ENCODE measurements at places on chromosomes 2 and 18.

GRCh38 chr2:174874085-174874484 lies 109.8 kb upstream of the CHRNA1 start:
- DNase-seq, result no peak

GRCh38 chr2:14932285-14932684 lies 299.8 kb downstream of the LRATD1 start:
- no peak for DNase-seq

GRCh38 chr2:62826141-62826540 lies 120.6 kb downstream of the EHBP1 start:
- DNase-seq, result no peak

GRCh38 chr2:60699617-60700016 lies 56.5 kb upstream of the PAPOLG start:
- no peak for DNase-seq

- no peak for DNase-seq
Observed at GRCh38 chr2:99729104-99730025, 239.5 kb upstream of the REV1 start.

- DNase-seq, result no peak
Observed at GRCh38 chr2:55524884-55525437, 5.4 kb downstream of the CFAP36 start.

DNA sequence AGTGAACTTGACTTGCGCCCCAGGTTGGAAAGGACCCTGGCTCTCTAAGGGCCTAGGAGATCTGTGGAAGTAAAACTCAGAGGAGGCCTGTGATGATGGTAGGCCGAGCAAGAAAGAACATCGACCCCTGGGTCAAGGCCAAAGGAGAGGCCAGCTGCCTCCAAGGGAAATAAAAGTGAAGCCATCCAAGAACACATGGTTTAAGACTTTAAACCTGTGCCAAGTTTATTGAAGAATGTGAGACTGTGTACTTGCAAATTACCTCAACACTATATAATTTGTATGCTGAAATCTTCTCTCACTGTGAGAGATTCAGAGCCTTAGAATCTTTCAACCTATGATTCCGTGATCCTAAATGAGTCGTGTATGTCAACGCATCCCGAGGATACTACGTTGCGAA lies 40.7 kb upstream of the COBLL1 start:
- no peak for DNase-seq

DNA sequence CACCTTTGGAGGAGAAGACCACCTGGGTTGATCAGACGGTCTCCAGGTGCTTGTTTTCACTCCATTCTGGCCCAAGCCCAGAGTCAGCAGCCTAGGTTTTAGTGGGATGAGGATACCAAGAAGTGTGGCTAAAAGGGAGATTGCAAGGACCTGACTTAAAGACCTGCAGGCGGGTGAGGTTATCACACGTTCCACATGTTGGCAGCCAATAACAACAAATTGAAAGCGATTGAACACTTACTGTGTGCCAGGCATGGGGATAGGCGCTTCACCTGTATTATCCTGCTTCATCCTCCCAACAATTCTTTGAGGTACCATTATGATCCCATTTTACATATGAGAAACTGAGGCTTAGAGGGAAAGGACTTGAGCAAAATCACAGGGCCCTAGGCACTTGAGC lies 5.0 kb downstream of the ARL4C start:
- DNase-seq, result no peak

- DNase-seq, result no peak
Observed at GRCh38 chr2:207459990-207460757, 69.6 kb upstream of the CREB1 start.

- no peak for DNase-seq
Observed at GRCh38 chr2:102703748-102704147, 58.1 kb upstream of the TMEM182 start.

- DNase-seq, result no peak
Observed at GRCh38 chr18:70421471-70422390, 132.9 kb downstream of the SOCS6 start.

- DNase-seq, result no peak
Observed at GRCh38 chr18:32730620-32731091, 42.2 kb downstream of the KLHL14 start.

DNA sequence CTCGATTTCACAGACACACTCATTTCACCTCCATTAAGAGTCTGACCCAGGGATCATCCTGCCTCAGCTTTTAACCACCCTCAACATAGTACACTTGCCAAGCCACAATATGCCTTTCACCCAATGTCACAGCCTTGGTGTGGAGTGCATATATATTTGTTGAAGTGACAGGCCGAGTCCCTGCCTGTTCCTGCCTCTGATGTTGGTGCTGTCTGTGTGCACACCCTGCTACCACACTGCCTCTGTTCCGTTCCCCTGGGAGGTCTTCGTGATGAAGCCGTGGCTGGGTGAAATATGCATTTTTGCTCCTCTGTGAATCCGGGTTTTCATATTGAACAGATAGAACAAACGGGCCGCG lies 90.3 kb downstream of the RNF144A start:
- no peak for DNase-seq

DNA sequence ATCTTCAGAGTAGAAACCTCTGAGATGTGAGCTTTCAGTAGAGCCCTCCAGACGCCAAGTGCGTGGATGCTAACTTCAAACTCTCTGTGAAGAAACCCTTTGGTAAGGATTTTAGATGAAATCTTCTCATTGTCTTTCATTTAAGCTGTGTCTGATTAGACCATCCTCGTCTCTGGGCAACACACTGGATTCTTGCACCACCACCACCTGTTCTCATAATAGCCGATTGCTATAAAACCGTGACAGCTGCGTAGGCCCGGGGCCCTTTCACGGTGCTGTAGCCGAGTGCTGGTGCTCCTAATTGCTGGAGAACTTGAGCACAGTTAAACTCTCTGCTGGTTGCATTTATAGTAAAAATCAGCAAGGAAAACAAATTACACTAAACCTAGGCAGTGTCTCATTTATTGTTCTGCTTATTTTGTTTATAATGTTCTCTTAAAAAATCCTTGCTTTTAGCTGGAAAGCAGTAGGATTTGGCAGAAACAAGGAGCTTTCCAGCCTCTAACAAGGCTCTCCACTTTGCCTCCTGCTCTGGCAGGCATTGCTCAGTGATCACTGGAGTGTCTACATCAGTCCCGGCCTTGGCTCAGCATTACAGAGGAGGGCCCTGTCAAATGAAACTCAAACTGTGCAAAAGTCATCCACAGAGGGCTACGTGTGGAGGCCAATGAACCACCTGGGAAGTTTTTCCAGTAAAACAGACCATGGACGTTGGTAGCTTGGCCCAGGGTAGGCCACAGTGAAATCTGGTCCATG lies 40.9 kb upstream of the MBP start:
- DNase-seq, result no peak

- no peak for DNase-seq
Observed at GRCh38 chr2:222941510-222942032, 80.7 kb downstream of the ACSL3 start.

GRCh38 chr18:25052511-25052921 lies 299.4 kb downstream of the ZNF521 start:
- no peak for DNase-seq

DNA sequence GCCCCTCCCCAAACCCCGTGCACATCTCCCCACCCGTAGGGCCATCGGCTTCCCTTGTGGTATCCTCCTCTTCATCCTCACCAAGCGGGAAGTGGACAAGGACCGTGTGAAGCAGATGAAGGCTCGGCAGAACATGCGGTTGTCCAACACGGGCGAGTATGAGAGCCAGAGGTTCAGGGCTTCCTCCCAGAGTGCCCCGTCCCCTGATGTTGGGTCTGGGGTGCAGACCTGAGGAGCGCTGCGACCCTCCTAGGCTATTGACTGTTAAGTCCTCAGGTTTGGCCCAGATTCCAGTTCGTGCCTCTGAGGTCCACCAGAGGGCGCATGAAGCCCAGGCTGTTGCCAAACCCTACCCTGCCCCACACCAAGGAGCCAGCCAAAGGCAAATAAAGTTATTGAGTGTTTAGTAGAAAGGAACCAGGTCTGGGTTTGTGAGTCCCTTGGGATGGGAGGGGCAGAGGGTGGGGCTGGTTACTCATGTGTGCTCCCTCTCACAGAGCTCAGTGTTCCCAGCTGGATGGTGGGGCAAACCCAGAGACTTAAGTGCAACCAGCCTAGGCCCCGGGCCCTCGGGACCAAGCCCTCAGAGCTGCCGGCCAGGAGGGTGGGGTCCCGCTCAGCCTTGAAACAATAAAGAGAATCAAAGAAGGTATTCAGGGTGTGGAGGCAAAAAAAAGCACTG lies 2.4 kb downstream of the PNKD start:
- peak; percentile 57 for DNase-seq

DNA sequence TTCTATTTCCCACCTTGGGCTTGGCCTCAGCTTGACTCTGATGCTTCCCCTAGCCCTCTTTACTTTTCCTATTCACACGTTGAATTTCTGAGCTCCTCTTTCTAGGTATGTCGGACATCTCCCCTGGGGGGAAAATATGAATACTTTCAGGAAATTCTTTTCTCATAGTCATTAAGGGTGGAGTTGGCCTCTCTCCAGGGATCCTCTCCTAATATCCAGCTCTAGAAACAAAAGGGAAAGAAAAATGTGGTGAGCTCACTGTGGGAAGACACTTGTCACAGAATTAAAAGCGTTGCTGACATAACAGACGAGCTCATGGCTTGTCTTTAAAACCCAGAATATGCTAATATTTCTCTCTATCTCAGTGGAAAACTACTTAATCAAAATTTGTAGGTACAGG lies 132.7 kb upstream of the MEX3C start:
- no peak for DNase-seq

DNA sequence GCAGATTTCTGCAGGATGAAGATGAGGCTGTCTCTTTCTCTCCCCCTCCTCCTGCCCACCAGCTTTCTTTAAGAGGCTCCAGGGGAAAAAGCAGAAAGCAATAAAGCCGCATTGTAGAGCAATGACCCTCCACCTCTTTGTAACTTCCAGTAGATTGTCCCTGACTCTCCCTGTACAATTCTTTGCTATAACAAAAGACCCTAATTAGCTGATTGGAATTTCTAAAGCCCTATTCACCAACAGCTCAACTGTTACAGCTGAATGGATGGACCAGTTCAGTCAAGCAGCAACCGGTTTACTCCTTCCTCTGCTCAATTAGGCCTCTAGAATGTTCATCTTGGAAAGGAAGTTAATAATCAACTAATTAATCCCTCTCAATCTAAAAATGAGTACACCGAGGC lies 301.0 kb downstream of the STK39 start:
- DNase-seq, result no peak

DNA sequence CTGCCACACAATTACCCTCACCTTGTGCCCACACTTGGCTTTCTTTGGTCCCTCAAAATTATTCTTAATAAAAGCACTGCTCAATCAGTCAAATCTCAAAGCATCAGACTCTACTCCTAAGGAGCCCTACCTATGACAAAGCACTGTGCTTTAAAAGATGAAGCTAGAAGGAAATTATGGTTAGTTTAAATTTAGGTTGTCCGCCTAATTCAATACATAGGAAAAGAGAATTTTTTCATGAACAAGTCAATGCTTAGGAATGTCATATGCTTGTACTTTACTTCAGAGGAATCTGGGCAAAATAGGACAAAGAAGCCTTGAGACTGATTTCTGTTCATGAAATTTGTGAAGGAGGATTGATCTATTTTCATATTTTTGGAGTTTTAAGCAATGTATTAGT lies 726.4 kb upstream of the CDH2 start:
- DNase-seq, result no peak

GRCh38 chr2:113227290-113227689 lies 51.4 kb downstream of the PAX8 start:
- DNase-seq, result no peak

DNA sequence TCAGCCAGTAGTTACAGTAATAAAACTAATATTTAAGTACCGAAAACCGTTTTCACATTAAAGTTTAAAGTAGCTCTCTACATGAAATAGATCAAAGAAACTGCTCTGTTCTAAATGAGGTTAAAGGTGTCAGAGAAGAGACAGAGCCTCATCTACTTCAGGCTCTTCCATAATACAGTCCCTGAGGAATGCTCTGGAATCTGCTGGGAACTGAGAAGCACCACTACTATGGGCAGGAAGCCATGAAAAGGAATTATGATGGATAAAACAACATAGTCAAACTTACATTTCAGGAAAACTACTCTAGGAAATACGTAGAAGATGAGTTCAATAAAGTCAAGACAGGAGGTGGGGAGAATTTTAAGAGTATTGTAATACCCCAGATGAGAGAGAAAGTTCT lies 60.0 kb downstream of the ROCK1 start:
- no peak for DNase-seq

GRCh38 chr2:216447293-216447692 lies 35.0 kb downstream of the SMARCAL1 start:
- no peak for DNase-seq

DNA sequence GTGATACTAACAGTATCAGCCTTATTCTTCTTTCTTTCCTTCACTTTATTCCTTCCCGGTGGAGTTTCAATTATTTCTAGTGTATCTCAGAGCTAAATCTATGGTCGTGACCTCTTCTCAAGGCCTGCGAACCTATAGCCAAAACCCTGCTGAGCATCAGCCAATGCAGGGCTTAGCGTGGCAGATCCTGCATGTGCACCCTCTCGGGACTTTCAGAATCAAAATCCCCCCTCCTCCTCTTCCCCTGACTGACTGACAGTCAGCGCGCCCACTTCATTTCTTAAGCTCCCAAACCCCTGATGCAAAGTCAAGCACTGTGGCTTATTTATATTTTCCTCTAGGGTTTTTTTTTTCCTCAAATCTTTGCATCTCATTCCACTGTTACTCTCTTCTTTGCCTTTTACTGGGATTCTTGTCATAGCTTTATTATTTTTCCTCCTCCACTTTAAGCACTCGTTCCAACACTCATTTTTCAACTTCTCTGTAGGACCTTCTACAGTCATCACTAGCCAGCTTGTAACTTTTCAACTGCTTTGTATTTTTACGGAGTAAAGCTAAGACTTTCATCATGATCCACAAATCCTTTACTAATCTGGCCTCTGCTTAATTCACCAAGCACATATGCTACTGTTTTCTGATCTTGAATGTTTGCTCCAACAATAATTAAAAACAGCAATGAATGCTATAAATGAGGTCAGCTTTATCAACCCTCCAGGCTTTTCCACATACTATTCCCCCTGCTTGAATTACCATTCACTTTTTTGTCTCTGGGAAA lies 896.5 kb upstream of the PIK3C3 start:
- DNase-seq, result no peak

- no peak for DNase-seq
Observed at GRCh38 chr2:241999184-241999583, 129.7 kb downstream of the RTP5 start.

- DNase-seq, result no peak
Observed at GRCh38 chr2:88250404-88250803, 80.3 kb downstream of the THNSL2 start.

Measured in stimulated activated CD8-positive, alpha-beta memory T cell treated with anti-CD3 and anti-CD28 coated beads, Interleukin-2, amount 100 ng/mL, for 48 hours (primary cell).